ENCODE measurements at places on chromosomes 6 and 20.

DNA sequence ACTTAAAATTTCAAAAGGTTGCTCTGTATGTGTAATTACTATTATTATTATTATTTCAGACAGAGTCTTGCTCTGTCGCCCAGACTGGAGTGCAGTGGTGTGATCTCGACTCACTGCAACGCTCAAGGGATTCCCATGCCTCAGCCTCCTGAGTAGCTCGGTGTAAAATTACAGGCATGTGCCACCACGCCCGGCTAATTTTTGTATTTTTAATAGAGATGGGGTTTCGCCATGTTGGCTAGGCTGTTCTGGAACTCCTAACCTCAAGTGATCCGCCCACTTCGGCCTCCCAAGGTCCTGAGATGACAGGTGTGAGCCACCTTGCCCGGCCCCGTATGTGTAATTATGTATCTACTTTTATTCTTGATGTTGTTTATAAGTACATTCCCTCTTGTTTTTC is 65.3 kb upstream of the ZNF217 start:
- DNase-seq, result no peak

DNA sequence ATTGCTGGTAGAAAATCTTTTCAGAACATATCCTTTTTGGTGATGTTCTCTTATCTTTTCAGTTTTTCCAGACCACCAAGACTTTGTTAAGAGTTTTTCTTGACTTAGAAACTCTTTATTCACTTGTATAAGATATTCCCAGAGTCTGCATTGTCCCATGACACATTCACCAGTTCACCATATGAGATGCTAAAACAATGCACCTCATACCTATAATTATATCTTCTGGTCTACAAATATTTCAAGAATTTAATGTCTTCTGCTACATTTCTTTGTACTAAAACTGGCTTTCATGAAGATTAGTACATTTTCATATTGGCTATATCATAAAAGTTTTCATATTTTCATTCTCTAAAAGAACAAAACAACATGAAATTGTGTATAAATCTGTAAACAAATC is 111.3 kb downstream of the ADGRG6 start:
- no peak for DNase-seq

DNA sequence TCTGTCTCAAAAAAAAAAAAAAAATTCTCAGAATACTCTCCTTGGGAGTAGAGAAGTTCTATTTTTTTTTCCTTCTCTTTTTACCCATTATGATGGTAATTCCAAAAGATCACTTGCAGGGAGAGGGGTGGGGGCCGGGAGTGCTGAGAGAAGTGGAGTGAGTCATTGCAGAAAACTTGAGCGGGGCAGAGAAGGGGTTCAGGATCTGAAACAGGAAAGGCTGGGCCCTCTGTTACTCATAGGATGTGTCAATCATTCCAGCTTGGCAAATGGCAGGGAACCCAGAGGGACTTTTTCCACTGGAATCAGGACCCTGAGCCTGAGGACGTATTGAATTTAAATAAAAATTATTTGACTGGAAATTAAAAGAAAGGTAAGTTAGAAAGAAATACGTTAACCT is 111.4 kb upstream of the ARMC2 start:
- no peak for DNase-seq

DNA sequence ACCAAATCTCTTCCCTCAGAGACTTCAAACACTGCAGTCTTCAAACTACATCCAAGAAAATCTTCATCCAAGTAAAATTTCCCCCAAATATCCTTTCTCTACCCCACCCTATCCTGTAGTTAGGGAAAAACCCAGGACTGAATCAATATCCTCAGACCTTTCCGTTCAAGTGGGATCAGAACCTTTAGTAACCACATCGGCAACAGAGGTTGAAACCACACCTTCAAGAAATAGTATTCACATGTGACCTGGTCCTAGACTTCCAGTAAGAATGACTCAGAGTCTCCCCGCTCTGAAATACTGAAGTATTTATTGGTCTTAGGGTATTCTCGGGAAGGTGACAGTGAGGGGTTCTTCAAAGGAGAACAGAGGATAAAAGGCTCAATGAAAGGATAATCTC is 8.7 kb downstream of the HLA-DPA1 start:
- DNase-seq, result no peak

DNA sequence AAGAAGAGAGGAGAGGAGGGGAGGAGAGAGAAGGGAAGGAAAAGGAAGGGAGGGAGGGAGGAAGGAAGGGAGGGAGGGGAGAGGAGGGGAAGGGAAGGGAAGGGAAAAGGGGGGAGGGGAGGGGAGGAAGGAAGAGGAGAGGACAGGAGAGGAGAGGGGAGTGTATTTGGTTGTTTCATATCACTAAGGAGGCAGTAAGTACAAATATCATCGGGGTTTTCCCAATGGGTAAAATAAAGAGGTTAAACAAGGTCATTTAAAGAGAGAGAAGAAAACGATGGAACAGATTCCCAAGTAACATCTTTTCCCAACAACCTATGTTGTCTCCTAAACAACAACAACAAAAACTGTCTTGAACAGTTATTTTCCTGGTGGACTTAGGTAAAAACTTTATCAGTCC is 43.6 kb downstream of the MBOAT1 start:
- DNase-seq, result no peak

All from KG1 (cell line).